ENCODE measurements at places on chromosomes 16 and 17.

GRCh38 chr16:50281391-50282009 lies 15.1 kb downstream of the ADCY7 start:
- DNase-seq, result no peak

DNA sequence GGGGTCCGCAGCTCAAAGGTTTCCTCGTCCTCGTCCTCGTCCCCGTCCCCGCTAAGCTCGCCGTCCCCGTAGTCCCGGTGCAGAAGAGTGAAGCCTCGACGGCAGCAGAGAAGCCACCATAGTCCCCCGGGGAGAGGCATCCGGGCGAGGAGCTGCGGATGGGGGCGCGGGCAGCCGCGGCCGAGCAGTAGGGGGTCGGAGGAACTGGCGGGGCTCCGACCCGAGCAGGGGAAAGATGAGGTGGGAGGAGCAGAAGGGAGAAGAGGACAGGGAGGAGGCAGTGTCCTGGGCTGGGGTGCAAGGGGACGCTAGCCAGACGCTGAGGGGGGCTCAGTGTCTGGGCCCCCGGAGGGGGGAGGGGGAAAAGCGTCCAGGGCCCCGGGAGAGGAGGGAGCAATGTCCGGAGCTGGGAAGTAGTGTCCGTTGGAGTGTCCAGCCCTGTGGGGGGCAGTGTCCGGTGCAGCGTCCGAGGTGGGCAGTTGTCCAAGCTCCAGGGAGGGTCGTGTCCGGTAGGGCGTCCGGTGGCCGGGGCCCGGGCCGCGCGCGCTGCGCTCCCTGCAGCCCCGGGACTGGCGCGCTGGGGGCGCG lies at the start of gene PLEKHH3:
Gene PLEKHH3, minus strand, starts transcription at position 571 of the 588 bp plus-strand sequence. Its CDS starts 431 bp downstream, at position 140.
- no peak for DNase-seq

DNA sequence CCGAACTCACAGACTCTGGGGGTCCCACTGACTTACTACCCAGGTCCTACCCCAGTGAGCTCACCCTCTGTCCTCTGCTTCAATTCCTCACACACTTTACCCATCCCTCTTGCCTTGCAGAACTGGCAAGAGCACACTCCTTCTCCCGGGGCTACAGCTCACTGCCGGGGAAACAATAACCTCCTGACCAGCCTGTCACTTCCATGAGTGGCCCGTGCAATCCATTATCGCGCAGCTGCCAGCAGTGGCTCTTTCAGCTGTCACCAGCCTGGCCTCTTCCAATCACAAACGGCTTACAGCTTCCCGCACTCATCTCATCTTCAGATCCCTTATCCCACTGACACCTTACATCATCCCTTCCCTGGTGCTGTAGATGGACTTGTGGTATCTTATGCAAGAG lies 79.5 kb downstream of the CPPED1 start:
- no peak for DNase-seq

DNA sequence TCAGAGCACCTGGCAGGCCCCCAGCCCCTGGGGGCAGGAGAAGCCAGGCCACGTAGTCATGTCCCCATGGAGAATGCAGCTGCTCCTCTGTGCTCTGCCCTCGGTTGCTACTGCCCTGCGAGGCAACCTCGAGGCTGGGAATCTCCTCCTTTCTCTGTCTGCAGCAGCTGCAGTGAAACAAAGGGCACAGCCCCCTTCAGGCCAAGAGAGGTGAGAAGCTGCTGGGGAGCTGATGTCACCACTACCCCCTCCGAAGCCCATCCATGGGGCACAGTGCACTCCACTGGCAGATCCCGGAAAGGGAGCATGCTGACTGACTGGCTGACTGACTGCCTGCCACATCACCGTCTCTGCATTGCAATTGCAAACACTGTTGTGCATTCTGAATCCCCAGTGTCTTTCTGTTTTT lies 103.7 kb downstream of the GRIN2A start:
- no peak for DNase-seq

- DNase-seq, result no peak
These were observed 14.9 kb upstream of the HS3ST4 start for GRCh38 chr16:25676820-25677219.

DNA sequence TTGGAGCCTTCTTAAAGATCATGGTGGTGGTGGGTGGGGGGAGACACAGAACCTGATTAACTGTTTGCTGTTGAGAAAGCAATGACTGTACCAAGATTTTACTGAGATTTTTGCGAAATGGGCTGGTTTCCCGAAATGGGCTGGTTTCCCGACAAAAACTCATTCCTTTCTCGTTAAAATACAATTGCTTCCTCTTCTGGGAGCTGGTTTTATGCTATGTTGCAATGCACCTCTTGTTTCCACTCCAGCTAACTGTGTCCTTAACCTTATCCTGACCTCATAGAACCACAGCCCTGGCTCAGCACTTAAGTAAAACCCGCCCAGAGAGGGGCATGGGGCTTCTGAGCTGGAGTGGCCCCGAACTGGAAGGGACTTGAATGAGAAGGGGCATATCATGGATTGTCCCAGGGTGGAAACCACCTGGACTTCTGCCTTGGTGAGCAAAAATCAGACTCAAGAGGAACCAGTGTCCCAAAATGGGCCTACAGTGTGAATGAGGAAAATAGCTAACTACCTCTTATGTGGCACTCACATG lies 20.9 kb downstream of the FAM20A start:
- DNase-seq, result no peak

GRCh38 chr17:75909812-75910274 lies 5.2 kb upstream of the MRPL38 start:
- DNase-seq, result no peak

GRCh38 chr17:15886804-15887203 lies 58.1 kb upstream of the ADORA2B start:
- DNase-seq, result no peak

GRCh38 chr17:55454906-55455474 lies 33.4 kb upstream of the MMD start:
- DNase-seq, result no peak

GRCh38 chr16:17560548-17560947 lies 89.8 kb upstream of the XYLT1 start:
- DNase-seq, result no peak

- no peak for DNase-seq
These were observed 478.8 kb downstream of the NPIPA7 start for GRCh38 chr16:16857603-16858283.

GRCh38 chr17:8366231-8366630 lies 10.3 kb downstream of the KRABD2 start:
- no peak for DNase-seq

- DNase-seq, result no peak
These were observed 238.1 kb downstream of the ZNF423 start for GRCh38 chr16:49617710-49618330.

GRCh38 chr16:50390914-50391716 lies 22.3 kb upstream of the BRD7 start:
- DNase-seq, result no peak

GRCh38 chr17:46097497-46097896 lies 95.7 kb downstream of the KANSL1 start:
- DNase-seq, result no peak

DNA sequence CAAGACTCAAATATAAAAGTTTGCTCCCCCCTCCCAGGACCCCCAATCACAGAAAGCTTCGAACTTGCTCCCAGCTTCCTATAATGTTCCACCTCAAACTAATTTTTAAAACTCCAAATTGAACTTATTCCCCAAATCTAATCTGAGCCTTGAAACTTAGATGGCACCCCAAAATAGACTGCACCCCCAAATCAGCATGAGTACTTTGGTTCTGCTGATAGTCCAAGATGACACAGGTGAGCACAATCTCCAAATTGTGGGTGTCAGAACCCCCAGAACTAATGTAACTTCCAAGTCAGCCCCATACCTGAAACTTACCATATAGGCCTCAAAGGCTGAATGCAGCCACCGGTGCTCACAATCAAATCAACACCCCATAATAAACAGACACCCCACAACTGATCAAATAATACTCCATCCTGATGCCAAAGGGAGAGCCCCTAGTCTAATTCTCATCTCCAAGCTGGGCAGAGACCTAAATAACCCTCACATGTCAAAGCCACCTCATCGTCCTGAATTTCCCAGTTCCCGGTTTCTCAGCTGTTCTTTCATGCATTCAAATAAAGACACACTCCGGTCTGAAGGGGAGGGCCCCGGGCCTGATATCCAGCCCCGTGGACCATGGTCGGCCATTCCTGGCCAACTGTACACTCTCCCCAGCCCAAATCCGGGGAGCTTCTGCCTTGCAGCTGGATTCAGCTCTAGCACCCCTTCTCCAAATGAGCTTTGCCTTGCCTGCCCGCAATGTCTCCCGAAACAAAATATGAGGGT lies 1.8 kb upstream of the BCL6B start:
- DNase-seq, result no peak

DNA sequence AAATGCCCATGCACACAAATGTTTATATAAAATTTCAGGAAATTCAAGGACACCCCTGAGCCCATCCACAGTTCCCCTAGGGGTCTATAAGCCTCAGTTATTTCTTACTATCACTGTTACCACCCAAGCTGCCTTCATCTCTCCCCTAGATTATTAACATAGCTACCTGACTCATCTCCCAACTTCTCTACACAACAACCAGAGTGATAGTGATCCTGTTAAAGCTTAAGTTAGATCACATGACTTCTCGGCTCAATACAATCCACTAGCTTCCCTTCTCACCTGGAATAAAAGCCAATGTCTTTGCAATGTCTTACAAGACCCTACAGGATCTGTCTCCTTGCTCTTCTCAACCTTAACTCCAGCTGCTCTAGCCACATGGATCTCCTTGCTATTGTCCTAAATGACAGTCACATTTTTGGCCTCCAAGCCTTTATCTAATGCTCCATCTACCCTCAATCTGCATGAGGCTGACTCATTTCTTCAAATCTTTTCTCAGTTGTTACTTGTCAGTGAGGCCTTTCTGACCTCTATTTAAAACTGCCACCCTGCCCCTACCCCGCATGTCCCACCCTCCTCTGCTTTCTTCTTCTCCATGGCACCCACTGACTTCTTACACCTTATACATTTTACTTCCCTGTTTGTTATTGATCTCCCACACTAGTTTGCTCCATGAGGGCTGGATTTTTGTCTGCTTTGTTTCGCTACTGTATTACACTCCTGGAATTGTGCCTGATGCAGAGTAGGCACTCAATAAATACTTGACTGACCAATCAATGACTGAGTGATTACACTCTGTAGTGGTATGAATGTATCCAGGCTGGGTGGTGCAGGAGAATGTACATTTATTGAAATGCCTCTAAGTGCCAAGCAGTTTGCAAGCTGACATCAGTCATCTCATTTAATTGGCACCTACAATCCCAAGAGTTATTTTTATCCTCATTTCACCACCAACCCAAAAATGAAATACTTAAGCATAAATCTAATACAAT lies 5.2 kb upstream of the LIG3 start:
- no peak for DNase-seq

DNA sequence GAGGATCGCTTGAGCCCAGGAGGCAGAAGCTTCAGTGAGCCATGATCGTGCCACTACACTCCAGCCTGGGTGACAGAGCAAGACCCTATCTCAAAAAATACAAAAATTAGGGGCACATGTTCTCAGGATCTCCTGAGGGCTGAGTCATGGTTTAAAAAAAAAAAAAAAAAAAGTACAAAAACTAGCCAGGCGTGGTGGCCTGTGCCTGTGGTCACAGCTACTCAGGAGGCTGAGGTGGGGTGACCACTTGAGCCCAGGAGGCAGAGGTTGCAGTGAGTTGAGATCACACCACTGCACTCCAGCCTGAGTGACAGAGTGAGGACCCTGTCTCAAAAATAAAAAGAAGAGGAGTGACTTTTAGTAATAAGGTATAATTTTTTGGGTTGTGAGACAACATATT lies 16.9 kb downstream of the BLMH start:
- no peak for DNase-seq

DNA sequence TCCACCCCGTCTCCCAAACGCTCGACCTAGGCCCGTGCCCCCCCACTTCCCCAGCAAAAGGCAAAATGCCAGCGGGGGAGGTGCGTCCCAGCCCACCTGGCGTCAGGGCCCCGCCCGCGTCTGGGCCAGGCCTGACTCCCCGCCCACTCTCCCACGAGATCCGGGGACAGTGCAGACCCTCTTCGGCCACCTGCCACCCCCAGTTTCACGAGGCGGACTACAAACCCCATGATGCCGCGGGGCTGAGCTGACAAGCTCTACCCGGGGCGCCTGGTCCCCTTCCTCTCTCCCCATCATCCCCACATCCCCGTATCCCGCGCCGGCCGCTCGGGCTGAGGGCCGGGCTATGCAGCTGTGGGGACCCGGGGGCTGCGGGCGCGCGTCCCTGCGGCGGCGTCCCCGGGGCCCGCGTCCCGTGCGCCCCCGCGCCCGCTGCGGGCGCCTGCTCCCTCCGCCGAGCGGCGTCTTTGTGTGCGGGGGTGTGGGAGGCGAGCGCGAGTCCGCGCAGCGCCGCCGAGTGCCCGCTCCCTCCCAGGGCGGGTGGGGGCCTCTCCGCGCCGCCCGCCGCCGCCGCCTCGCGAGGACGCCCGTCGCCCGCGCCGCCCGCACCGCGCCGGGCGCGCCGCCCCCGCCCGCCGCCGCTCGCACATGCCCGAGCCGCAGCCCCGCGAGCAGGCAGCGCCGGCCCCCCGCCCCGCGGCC lies at the start of gene ANKRD13B:
Gene ANKRD13B, plus strand, starts transcription at position 283 of the 702 bp plus-strand sequence. CDS start 490 bp downstream, outside the sequence.
- no peak for DNase-seq

DNA sequence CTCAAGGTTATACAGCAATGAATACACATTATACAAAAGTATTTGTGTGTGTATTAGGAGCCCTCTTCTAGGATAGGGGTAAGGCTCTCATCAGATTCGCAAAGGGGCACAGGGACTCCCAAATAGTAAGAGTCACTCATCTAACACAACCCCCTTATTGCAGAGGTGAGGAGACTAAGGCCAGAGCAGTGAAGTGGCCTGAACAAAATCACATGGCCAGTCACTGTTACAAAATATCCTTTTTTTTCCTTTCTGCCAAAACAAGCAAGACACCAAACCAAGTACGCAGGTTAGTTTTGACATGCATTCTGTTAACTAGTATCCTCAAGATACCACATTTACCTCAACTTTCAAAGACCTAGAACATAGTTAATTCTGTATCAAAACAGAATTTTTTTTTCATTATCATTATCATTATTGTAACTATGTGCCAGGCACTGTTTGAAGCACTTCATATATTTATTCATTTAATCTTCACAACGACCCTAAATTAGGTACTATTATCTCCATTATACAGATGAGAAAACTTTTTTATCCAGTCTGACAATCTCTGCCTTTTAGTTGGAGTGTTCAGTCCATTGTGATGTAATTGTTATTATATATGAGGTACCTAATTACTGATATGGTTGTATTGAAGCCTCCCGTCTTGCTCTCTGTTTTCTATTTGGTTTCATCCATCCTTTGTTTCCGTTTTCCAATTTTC lies 25.7 kb downstream of the MMD start:
- DNase-seq, result no peak

DNA sequence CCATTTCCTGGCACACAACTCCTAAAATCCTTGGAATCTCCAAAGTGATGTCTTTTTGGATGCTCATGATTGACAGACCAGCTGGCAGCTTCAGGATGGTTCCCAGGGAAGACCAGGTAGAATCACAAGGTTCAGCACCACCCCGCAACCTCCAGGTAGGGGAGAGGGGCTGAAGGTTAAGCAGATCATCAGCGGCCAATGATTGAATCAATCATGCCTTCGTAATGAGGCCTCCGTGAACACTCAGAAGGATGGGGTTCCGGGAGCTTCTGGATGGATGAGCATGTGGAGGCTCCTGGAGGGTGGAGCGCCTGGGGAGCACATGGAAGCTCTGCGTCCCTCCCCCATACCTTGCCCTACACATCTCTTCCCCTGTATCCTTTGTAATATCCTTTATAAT lies 185.9 kb downstream of the SEC14L1 start:
- DNase-seq, result no peak
